Thoracic aorta (tissue), 2 donors: ENCODE measurements at places on chromosomes 6 and 20.

DNA sequence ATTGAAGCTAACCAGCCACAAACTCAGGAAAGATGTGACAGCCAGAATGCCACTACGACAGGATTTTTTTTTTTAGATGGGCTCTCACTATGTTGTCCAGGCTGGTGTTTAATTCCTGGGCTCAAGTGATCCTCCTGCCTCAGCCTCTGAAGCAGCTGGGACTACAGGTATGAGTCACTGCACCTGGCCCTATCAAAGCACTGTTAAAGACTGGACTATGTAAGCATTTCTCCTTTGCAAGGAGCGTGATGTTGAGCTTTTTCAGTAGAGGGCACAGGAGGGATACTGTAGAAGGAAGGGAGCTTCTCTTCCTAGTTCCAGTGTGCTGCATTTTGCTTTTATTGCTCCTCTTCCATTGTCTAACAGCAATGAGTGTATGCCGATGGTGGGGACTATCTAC is 35.8 kb downstream of the ZBTB9 start:
- DNase-seq: no peak

GRCh38 chr20:19349879-19350278 is 137.4 kb downstream of the SLC24A3 start:
- DNase-seq: no peak

DNA sequence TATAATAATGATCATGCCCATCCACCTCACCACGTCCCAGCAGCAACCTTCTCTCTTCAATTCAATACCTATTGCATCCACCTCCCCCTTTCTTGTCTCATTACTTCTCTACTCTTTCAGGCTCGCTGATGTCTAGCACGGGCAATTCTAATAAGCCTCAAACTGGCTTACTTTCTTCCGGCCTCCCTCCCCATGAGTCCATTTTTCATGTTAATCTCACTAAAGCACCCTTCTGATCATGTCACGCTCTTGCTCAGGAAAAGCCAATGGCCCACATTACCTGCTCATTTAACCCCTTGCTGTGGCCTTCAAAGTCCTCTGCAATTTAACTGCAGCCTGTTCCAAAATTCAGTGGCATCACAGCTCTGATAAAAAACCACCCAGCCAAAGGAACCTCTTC is 105.1 kb downstream of the UTRN start:
- DNase-seq: no peak

DNA sequence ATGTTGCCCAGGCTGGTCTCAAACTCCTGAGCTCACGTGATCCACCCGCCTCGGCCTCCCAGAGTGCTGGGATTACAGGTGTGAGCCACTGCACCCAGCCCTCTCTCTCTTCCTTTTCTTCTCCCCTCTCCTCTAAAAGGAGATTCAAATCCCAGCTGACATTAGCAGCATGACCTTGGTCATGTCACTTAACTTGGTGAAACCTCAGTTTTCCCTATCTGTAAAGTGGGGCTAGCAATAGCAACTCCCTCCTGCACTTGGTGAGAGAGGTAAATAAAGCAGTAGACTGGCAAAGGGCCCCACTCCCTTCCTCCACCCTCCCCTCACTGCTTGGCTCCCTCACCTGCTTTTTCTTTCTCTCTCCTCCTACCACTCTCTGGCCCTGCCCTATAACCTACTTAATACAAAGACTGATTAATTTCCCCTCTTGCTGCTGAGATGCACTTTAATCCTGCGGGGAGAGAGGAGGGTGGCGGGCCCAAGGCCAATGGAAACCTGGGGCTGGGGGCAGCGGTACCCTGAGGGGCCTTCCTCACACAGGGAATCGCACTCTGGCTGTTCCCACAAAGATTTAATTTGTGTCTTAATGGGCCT is 54.2 kb upstream of the ZFAND3 start:
- no peak for DNase-seq

DNA sequence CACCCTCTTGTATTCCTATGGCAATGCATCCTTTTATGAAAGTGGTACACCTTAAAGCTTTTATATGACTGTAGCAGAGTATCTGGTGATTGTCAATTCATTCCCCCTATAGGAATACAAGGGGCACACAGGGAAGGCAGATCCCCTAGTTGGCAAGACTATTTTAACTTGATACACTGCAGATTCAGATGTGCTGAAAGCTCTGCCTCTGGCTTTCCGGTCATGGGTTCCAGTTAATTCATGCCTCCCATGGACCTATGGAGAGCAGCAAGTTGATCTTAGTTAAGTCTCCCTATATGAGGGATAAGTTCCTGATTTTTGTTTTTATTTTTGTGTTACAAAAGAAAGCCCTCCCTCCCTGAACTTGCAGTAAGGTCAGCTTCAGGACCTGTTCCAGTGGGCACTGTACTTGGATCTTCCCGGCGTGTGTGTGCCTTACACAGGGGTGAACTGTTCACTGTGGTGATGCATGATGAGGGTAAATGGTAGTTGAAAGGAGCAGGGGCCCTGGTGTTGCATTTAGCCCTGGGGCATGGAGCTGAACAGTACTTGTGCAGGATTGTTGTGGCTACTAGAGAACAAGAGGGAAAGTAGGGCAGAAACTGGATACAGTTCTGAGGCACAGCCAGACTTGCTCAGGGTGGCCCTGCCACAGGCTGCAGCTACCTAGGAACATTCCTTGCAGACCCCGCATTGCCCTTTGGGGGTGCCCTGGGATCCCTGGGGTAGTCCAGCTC is 292.1 kb downstream of the ESR1 start:
- no peak for DNase-seq

GRCh38 chr6:2958776-2959175 is 12.6 kb downstream of the SERPINB6 start:
- no peak for DNase-seq

- DNase-seq: no peak
Measured at GRCh38 chr6:16805243-16805950, 44.1 kb upstream of the ATXN1 start.

DNA sequence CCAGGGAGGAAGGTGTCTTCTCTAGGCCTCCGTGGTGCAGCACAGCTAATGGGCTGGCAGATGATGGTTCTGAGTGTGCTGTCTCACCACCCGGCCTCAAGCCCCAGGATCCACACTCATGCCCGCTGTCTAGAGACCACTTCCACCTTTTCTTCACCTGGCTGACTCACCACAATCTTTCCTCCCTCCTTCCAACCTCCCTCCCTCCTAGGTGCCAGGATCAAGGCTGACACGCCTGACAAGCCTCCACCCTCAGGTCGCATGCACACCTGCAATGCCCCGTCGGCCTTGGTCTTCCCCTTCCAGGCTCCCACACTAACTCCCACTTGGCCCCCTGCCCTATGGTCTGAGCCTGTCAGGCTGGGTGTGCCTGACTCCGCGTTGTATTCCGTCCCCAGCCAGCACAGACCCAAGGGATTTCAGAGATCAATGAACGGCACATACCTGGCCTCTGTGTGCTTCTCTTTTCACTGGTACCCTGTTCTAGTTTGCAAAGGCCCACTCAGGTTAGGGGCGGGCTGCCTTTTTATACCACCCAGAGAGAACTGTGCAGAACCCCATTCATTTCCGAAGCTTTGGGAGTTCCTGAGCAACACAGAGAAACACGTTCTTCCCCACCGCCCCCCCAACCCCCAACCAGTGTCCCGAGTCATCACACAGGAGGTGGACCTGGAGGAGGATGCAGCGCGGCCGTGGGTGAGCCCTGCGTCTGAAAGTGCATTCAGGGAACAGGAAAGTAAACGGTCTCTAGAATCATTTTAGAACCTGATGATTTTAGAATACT is 39.3 kb downstream of the PMEPA1 start:
- DNase-seq: no peak

DNA sequence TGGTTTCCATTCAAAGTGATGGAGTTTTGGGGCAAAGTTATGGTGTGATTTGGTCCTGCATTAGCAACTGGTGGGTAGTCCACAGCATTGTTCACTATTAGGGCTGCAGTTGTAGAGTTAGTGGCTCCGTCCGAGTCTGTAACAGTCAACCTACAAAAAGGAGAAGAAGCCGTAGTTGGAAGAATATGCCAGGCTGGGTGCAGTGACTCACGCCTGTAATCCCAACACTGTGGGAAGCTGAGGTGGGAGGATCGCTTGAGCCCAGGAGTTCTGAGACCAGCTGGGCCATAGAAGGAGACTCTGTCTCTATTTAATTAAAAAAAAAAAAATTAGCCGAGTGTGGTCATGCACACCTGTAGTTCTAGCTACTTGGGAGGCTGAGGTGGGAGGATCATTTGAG is 69.5 kb downstream of the KIAA0319 start:
- DNase-seq: no peak

GRCh38 chr6:167825332-167826229 is 1.1 kb upstream of the AFDN start:
- DNase-seq: no peak

- DNase-seq: no peak
Measured at GRCh38 chr6:82178077-82178758, 69.3 kb downstream of the IBTK start.

DNA sequence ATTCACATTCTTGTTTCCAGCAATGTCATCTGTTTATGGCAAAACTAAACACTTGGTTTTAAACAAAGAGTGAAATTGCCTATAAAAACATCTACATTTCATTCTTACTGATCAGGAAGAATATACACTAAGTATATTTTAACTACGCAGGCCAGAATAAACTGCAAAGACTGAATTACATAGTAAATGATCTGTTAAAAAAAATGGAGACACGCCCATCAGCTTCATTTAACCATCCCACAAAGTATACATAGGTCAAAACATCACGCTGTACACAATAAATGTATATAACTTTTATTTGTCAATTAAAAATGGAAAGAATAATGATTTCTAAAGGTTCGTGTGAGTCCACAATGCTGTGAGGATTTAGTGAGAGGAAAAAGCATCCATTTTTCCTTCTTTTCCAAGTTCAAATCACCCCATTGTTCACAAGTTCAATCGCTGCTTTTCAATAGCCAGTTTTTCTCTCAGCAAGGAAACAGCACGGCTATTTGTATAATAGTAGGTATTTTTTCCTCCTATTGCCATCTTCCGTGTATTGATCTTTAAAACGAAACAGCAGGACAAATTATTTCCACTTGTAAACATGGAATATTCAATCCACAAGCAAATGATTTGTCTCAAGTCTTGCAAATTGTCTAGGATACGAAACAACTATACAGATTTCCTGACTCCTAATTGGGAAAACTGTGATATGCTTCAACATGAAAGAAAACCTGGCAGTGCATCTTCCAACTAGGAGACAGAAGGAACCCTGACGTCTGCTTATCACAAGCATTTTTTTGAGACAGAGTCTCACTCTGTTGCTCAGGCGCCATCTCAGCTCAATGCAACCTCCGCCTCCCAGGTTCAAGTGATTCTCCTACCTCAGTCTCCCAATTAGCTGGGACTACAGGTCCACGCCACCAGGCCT is 10.6 kb downstream of the SFT2D1 start:
- no peak for DNase-seq

DNA sequence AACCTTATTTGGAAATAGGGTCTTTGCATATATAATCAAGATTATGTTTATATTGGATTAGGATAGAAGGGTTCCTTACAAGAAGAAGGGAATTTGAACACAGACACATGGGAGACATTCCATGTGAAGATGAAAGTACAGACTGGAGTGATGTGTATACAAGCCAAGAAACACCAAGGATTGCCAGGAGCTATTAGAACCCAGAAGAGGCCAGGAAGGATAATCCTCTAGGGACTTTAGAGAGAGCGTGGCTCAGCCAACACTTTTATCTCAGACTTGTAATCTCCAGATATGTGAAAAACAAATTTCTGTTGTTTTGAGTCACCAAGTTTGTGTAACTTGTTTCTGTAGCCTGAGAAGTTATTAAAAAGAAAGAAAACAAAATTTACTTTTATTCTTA is 1173.9 kb upstream of the CITED2 start:
- no peak for DNase-seq

DNA sequence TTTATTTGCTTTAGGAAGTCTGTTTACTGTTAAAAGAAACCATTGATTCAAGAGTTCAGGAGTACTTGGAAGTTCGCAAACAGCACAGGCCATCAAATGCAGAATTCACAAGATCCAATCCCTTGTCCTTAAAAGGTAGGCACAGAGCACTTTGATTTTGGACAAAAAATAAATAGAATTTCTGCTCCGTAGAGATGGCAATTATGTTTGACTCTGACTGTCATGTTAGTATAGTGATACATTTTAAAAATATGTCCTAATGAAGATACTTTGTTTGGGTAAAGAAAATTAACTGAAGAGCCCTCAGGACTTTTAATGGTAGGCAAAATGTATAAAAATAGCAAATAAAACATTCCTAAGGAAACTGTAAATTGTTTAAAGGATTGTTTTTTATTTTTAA is 113.1 kb downstream of the JAG1 start:
- DNase-seq: no peak

GRCh38 chr6:109373762-109374161 is 8.5 kb downstream of the CD164 start:
- DNase-seq: no peak

- DNase-seq: no peak
Measured at GRCh38 chr6:150118203-150118602, 24.6 kb upstream of the PPP1R14C start.

GRCh38 chr20:37393863-37394542 is 48.1 kb downstream of the SRC start:
- DNase-seq: no peak

- DNase-seq: no peak
Measured at GRCh38 chr20:58261660-58262059, 33.2 kb upstream of the ANKRD60 start.

GRCh38 chr20:8476021-8476420 is 344.0 kb downstream of the PLCB1 start:
- no peak for DNase-seq

DNA sequence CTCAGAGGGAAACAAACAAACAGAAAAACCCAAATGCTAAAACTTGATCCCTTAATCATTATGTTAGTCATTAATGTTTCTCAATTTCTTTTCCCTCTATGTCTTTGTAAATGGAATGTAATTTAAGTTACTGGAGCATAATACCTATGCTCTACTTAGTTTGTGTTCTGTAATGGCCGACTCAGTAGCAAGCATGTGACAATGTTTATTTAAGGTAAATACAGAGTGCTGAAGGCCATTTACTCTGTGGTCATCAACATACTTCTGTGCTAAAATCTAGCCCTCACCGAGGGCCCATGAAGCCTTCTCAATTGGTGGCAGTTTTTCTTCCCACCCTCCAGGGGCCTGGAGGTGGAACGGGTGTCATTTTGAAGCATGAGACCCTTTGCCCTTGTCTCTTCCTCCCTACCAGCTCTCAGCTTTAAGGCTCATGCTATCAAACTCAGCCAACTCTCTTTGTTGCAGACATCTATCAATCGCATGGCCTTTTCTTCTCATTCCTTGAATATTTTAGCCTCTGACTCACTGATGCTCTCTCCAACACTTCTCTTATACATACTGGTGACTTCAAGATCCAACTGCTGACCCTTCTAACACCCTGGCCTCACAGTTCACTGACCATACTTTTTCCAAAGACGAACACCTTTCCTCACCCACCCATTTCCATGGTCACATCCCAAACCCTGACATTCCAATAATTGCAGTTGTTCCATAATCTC is 48.2 kb downstream of the STX7 start:
- DNase-seq: no peak

DNA sequence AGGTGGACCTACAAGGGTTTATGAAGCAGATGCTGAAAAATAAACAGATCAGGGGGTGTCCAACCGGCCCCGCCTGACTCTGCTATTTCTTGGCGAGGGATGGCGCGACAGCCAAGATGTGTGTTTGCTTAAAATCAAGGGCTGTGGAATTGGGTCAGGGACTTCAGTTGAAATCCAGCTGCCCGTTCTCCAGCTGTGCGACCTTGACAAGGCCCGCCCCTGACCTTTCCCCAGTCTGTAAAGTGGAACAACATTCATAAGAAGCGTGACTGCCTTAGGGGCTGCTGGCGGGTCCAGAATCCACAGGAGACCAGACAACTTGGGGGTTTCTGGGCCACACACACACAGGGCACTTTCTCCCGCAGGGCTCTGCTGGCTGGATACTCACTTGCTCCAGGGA is 517.5 kb downstream of the PREX1 start:
- no peak for DNase-seq
